ENCODE measurements at places on chromosomes 13 and 19.

DNA sequence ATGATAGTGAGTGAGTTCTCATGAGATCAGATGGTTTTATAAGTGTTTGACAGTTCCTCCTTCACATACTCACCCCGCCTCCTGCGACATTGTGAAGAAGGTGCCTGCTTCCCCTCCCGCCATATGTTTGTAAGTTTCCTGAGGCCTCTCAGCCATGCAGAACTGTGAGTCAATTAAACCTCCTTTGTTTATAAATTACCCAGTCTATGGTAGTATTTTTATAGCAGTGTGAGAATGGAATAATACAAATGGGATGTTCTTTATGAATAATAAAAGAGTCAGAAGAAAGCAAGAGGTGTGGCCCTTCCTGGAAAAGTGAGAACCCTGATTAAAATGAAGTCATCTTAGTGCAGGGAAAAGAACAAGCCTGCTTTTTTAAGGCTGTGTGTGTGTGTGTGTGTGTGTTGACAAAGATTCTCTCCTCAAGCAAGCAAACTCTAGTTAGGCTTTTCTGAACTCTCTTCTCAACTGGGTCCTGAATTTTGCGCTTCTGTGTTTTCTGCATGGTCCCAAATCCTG lies 18.8 kb upstream of the ARGLU1 start:
- H3K4me1 ChIP-seq, result peaks cover 3% of the 10 kb centered on the region
- H3K27me3 ChIP-seq, result peaks cover 2% of the 10 kb centered on the region
- H3K27ac ChIP-seq, result no peak overlapping the region
- no peak for DNase-seq
- H3K36me3 ChIP-seq, result peaks cover 8% of the 10 kb centered on the region

DNA sequence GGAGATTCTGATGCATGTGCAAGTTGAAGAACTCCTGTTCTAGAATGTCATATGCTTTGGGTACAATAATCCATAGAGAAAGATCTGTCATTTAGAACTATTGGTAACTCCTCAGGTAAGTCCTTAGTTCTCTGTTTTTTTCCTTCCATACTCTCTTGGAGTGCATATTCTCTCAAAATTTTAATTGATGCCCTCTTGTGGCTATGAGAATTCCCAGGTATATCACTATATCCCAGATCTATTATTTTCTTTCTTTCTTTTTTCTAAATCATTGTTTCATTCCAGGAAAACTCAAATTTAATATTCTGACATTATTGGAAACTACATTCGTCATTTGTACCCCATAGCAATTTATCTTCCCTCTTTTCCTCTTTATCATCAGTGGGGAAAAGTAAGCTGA lies 485.4 kb downstream of the KLF5 start:
- no peak for DNase-seq
- no peaks in the 10 kb centered on the region for H3K36me3 ChIP-seq
- H3K27me3 ChIP-seq, result no peaks in the 10 kb centered on the region
- H3K4me3 ChIP-seq, result no peak overlapping the region
- H3K4me1 ChIP-seq, result no peaks in the 10 kb centered on the region
- no peak overlapping the region for H3K27ac ChIP-seq

GRCh38 chr13:43289470-43290255 lies 266.3 kb downstream of the DNAJC15 start:
- peaks cover 3% of the 10 kb centered on the region for H3K27me3 ChIP-seq
- no peaks in the 10 kb centered on the region for H3K36me3 ChIP-seq
- no peak overlapping the region for H3K4me3 ChIP-seq
- no peak for DNase-seq
- H3K27ac ChIP-seq, result no peak overlapping the region

DNA sequence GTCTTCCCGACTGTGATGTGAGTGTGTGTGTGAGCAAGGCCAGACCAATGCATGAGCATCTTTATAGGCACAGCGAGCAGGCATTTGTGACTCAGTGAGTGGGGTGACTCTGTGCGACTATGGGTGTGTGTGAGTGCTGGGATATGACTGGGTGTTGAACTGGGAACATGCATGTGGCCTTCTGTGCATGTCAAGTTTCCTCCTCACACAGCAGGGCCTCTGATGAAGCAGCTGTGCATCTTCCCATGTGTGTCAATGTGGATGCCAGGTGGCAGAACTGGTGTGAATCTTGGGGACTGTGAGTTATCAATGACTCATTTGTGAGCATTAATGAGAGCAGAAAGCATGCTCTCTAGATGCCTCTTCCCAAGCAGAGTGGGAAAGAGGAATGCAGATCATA lies 12.1 kb upstream of the LGALS14 start:
- DNase-seq, result no peak
- H3K27me3 ChIP-seq, result peaks cover 12% of the 10 kb centered on the region

GRCh38 chr19:4939466-4939865 lies 29.4 kb upstream of the KDM4B start:
- no peak overlapping the region for H3K27ac ChIP-seq
- H3K4me1 ChIP-seq, result no peaks in the 10 kb centered on the region
- H3K4me3 ChIP-seq, result no peak overlapping the region
- no peak for DNase-seq

DNA sequence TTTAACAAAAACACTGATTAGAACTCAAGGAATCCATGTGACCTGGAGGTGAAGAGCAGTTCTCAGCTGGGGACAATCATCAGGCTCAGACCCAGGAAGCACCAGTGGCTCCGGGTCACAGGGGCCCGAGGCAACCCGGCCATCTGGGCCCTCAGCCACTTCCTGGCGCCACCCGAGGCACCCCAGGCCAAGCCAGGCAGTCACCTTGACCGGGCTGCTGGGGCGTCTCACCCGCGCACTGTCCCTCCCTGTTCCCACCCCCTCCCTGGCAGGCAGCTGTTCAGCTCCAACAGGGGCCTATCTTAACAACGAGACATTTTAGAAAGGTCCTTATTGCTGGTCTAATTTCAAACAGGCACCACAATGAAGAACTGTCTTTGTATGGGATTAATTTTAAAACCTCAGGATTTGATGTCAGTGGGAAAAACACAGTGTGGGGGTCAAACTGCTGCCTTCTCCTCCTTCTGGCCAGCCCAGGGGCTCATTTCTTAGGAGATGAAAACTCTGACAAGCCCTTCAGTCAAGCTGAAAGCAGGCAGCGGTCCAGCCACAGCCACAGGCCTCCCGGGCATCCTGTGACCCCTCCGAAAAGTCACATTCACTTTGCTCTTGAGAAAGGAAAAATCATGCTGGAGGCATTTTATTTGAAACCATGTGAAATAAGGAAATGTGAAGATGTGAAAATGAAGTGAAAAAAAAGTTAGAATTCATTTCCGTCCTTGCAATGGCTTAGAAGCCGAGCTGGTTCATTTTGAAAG lies 83.3 kb downstream of the KCTD15 start:
- peaks cover 7% of the 10 kb centered on the region for H3K4me1 ChIP-seq
- H3K4me3 ChIP-seq, result no peak overlapping the region
- no peak overlapping the region for H3K27ac ChIP-seq
- no peaks in the 10 kb centered on the region for H3K27me3 ChIP-seq
- no peaks in the 10 kb centered on the region for H3K36me3 ChIP-seq

DNA sequence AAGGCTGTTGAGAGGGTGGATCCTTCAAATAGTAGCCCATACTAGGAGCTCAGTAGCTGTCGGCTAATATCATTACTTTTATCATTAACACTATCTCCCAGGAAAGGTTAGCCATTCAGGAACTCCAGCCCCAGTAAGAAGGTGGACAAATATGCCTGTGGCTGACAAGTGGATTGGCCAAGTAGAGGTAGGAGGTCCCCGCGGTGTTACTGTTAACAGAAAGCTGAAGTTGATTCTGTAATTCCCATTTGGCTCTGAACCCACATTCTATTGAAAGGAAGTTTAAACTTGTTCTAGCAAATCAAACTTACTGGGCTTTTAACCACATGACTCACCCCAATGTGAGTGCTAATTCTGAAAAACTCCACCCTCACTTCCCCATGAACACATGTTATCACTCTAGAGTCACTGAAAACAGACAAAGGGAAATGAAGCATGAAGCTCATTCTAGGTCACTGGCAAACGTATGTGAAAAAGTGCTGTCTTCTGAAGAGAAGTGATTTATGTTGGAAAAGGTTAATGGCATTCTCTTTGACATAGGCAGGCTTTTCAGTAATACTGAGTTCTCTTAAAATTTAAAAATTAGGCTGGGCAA lies 273.5 kb downstream of the FGF14 start:
- H3K27me3 ChIP-seq, result no peaks in the 10 kb centered on the region
- no peaks in the 10 kb centered on the region for H3K36me3 ChIP-seq
- no peaks in the 10 kb centered on the region for H3K4me1 ChIP-seq
- DNase-seq, result no peak
- no peak overlapping the region for H3K4me3 ChIP-seq

- H3K4me3 ChIP-seq, result no peak overlapping the region
- H3K27ac ChIP-seq, result no peak overlapping the region
- H3K36me3 ChIP-seq, result no peaks in the 10 kb centered on the region
- H3K4me1 ChIP-seq, result no peaks in the 10 kb centered on the region
- no peak for DNase-seq
These were observed 90.6 kb downstream of the KL start for GRCh38 chr13:33106656-33107360.

DNA sequence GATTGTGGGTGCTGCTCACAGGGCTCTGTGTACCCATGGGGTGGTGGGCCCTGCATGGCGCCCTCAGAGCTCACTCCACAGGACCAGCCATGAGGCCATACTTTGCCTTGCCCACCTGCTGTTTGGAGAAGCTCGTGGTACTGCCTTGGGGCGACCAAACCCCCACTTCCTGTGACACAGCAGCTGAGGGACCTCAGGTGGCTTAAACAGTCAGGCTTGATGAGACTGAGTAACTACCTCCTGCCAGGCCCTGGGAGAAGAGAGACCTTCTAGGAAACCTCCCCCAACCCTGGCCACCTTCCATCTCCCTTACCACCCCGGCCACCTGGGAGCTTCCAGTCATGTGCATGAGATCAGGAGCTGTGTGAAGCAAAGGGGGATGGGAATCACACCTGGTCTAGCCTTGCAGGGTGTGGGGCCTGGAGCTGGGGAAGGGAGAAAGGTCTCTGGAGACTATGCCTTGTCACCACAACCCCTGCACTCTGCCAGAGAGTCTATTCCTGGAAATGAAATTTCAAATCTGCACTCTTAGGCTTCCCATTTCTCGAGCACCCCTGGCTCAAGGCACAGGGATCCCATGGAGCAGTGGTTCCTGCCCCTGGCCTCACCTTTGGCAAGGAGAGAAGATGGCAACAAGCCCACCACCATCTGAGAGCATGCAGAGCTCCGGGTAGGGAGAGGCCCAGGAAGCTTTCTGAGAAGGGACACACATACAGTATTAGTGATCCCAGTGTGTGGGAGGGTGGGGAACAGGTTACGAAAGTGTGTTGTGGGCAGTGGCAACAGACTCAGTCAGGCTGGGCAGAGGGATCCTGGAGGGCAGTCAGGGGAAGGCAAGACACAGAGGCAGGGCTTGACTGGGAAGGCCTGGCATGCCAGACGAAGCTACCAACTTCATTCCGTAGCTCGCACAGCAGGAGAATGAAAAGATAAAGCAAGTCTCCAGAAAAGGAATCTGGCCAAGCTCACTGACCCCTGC lies 125.0 kb downstream of the URI1 start:
- H3K27ac ChIP-seq, result no peak overlapping the region
- no peaks in the 10 kb centered on the region for H3K36me3 ChIP-seq
- no peak overlapping the region for H3K4me3 ChIP-seq
- H3K4me1 ChIP-seq, result no peaks in the 10 kb centered on the region
- no peaks in the 10 kb centered on the region for H3K27me3 ChIP-seq
- DNase-seq, result no peak

Measured in activated CD4-positive, alpha-beta memory T cell treated with anti-CD3 and anti-CD28 coated beads, Interleukin-2, amount 10 ng/mL, durations not matched to agents 7 days and 5 days (primary cell).